ENCODE measurements at places on chromosomes 6 and 20. TPM values are rescaled to one million over a fixed set of nuclear protein-coding genes. Genes with fewer than 3 reads are reported as not detected.

- DNase-seq = peak; percentile 13
- H3K4me3 ChIP-seq = no peak overlapping the region
- no peak overlapping the region for H3K27ac ChIP-seq
- H3K27me3 ChIP-seq = peaks cover 8% of the 10 kb centered on the region
- H3K4me1 ChIP-seq = no peaks in the 10 kb centered on the region
These were observed 161.7 kb downstream of the SYCP2 start for GRCh38 chr20:59771506-59772372.

- H3K4me1 ChIP-seq = no peaks in the 10 kb centered on the region
- no peak overlapping the region for H3K4me3 ChIP-seq
- DNase-seq = no peak
- no peaks in the 10 kb centered on the region for H3K27me3 ChIP-seq
- no peak overlapping the region for H3K27ac ChIP-seq
These were observed 21.0 kb upstream of the AVP start for GRCh38 chr20:3105256-3106137.

GRCh38 chr6:35651244-35651643 is 37.5 kb downstream of the FKBP5 start:
- no peak overlapping the region for H3K27ac ChIP-seq
- no peaks in the 10 kb centered on the region for H3K27me3 ChIP-seq
- no peak for DNase-seq
- H3K4me3 ChIP-seq = no peak overlapping the region

DNA sequence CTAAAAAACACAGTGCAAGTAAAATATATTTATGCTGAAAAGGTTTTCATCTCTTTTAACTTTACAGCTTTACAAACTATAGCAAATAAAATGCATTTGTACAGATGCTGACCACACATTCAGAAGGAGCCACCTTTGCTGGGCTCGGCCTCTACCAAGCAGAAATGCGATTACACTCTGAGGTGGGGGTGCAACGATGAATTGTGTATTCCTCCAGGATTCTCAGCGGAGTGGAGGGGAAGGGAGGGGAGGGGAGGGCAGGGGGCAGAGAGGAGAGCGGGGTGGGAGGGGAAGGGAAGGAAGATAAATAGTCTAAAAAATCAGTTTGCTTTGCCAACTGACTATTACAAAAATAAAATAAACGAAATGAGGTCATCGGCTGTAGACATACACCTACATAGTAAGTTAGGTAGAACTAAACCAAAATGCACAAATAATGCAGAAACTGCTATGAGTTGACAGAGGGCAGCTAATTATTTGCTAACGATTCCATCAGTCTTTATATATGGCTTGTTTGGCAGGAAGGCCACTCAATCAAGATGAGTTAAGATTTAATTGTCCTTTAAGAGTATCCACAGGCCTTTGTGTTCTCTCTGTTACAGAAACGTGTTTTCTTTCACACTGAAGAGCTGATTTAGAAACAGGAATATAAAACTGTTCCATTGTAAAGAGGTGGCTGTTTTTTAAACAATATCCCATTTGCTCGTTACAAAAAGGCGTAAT is 90.1 kb downstream of the TAF4 start:
- H3K27me3 ChIP-seq = no peaks in the 10 kb centered on the region
- DNase-seq = no peak
- H3K27ac ChIP-seq = no peak overlapping the region
- peaks cover 54% of the 10 kb centered on the region for H3K36me3 ChIP-seq
- no peak overlapping the region for H3K4me3 ChIP-seq
- no peaks in the 10 kb centered on the region for H3K4me1 ChIP-seq

DNA sequence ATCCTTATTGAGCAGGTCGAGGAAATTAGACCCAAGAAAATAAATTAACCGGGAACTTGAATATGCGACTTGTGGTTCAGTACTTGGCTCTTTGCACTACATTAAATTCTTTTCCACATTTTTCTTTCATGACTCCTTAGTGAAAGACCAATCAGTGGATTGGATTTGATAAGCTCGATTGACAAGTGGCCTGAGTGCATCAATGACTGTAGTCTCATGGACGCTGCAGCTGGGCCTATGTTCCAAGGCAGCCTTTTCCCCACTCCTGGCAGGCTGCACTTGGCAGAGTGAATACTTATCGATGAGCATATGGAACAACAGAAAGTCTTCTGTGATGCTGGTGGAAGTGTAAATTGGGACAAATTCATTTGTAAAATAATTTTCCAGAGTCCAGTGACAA is 210.8 kb upstream of the EXOC2 start:
- no peak for DNase-seq
- H3K27me3 ChIP-seq = no peaks in the 10 kb centered on the region
- H3K4me1 ChIP-seq = no peaks in the 10 kb centered on the region

DNA sequence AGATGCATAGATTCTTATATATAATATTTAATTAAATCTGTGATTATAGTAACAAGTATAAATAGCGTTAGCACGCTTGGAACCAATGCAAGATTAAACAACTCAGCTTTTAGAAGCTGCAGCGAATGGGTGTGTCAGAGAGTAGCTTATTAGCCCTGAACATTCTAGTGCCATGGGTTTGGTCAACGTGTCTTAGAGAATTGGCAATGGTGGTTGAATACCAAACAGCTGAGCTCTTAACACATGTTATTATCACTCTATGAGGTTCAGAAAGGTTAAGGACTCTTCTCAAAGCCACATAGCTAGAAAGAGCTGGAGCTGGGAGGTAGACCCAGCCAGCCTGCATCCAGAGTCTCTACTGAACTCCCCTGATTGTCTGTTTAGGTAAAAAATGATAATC is 284.2 kb upstream of the CHD6 start:
- DNase-seq = no peak
- no peak overlapping the region for H3K27ac ChIP-seq
- H3K4me3 ChIP-seq = no peak overlapping the region
- no peaks in the 10 kb centered on the region for H3K27me3 ChIP-seq

- H3K27ac ChIP-seq = no peak overlapping the region
- no peak for DNase-seq
- no peaks in the 10 kb centered on the region for H3K4me1 ChIP-seq
- H3K36me3 ChIP-seq = no peaks in the 10 kb centered on the region
These were observed 592.3 kb downstream of the FRK start for GRCh38 chr6:115468272-115469005.

GRCh38 chr6:110097443-110097842 is 82.0 kb downstream of the WASF1 start:
- H3K27me3 ChIP-seq = no peaks in the 10 kb centered on the region
- peaks cover 12% of the 10 kb centered on the region for H3K4me1 ChIP-seq
- H3K36me3 ChIP-seq = peaks cover 5% of the 10 kb centered on the region
- no peak overlapping the region for H3K4me3 ChIP-seq

DNA sequence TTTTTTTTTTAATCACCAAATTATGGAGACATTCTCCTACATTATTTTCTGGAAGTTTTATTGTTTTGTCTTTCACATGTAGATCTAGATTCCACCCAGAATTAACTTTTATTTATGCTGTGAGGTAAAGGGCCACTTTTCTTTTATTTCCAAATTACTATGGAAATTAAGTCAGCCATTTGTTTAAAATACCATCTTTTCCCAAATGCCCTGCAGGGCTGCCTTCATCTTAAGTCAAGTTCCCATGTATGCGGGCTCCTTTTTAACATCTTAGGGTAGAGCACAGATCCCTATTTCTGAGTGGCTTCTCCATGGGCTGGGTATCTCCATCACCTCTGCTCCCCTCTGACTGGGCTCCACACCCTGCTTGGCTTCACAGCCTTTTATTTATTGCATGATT is 348.4 kb downstream of the SOX4 start:
- H3K27ac ChIP-seq = no peak overlapping the region
- H3K36me3 ChIP-seq = no peaks in the 10 kb centered on the region
- H3K4me3 ChIP-seq = no peak overlapping the region

- no peak overlapping the region for H3K4me3 ChIP-seq
- H3K27me3 ChIP-seq = no peaks in the 10 kb centered on the region
- H3K4me1 ChIP-seq = no peaks in the 10 kb centered on the region
- no peak overlapping the region for H3K27ac ChIP-seq
- no peaks in the 10 kb centered on the region for H3K36me3 ChIP-seq
These were observed 126.8 kb upstream of the HMGCLL1 start for GRCh38 chr6:55705451-55706440.

GRCh38 chr20:58312836-58313235 is 3.3 kb downstream of the RAB22A start:
- H3K27ac ChIP-seq = no peak overlapping the region
- H3K36me3 ChIP-seq = peaks cover 43% of the 10 kb centered on the region
- DNase-seq = no peak
- peaks cover 29% of the 10 kb centered on the region for H3K4me1 ChIP-seq

- H3K4me1 ChIP-seq = no peaks in the 10 kb centered on the region
- no peaks in the 10 kb centered on the region for H3K36me3 ChIP-seq
- H3K27ac ChIP-seq = no peak overlapping the region
- DNase-seq = no peak
- no peak overlapping the region for H3K4me3 ChIP-seq
These were observed 628.0 kb downstream of the HTR1B start for GRCh38 chr6:76835293-76835692.

- H3K4me1 ChIP-seq = peaks cover 36% of the 10 kb centered on the region
- no peaks in the 10 kb centered on the region for H3K27me3 ChIP-seq
- DNase-seq = peak; percentile 85
- H3K36me3 ChIP-seq = no peaks in the 10 kb centered on the region
- H3K4me3 ChIP-seq = peak overlapping the region; percentile 96
These were observed 535 bp upstream of the DNAAF9 start for GRCh38 chr20:3407771-3408637.

DNA sequence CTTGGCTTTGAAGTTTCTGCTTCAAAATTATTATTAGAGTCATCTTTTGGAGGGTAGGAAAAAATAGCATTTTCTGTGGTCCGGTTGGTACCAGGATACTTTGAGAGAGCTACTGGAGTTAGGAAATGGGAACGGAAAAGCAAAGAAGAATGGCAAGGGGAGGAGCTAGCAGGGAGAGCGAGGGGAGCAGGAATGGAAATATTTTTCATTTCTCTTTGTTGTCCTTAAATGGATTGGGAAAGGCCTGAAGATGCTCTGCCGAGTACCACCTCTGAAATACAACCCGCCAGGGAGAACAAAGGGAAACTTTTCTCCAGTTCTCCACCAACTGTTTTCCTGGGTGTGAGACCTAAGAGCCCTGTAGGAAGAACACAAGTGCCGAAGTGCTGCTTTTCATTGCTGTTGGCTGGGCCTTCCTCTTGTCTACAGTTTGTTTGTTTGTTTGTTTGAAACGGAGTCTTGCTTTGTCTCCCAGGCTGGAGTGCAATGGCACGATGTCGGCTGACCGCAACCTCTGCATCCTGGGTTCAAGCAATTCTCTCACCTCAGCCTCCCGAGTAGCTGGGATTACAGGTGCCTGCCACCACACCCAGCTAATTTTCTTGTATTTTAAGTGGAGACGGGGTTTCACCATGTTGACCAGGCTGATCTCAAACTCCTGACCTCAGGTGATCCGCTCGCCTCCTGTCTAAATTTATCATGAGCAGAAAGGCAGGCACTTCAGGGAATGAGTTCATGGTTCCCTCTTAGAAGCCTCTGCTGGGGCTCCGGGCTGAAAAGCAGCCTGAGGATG is 3.5 kb upstream of the TRAF3IP2 start:
- no peak overlapping the region for H3K27ac ChIP-seq
- H3K4me1 ChIP-seq = peaks cover 23% of the 10 kb centered on the region
- no peaks in the 10 kb centered on the region for H3K36me3 ChIP-seq
- peak; percentile 18 for DNase-seq
- no peak overlapping the region for H3K4me3 ChIP-seq
- H3K27me3 ChIP-seq = no peaks in the 10 kb centered on the region

- no peak for DNase-seq
- no peak overlapping the region for H3K4me3 ChIP-seq
- H3K27me3 ChIP-seq = no peaks in the 10 kb centered on the region
- no peak overlapping the region for H3K27ac ChIP-seq
- no peaks in the 10 kb centered on the region for H3K36me3 ChIP-seq
These were observed 449.0 kb upstream of the MMS22L start for GRCh38 chr6:97732045-97732444.

- no peak for DNase-seq
- no peaks in the 10 kb centered on the region for H3K4me1 ChIP-seq
- H3K27me3 ChIP-seq = no peaks in the 10 kb centered on the region
- H3K4me3 ChIP-seq = no peak overlapping the region
- no peak overlapping the region for H3K27ac ChIP-seq
- H3K36me3 ChIP-seq = no peaks in the 10 kb centered on the region
These were observed 85.5 kb downstream of the KHDC1L start for GRCh38 chr6:73139681-73140383.

GRCh38 chr20:40494248-40494647 is 194.8 kb downstream of the MAFB start:
- peak overlapping the region; percentile 38 for H3K27ac ChIP-seq
- H3K36me3 ChIP-seq = no peaks in the 10 kb centered on the region
- no peaks in the 10 kb centered on the region for H3K27me3 ChIP-seq
- no peak for DNase-seq
- no peaks in the 10 kb centered on the region for H3K4me1 ChIP-seq
- H3K4me3 ChIP-seq = no peak overlapping the region

DNA sequence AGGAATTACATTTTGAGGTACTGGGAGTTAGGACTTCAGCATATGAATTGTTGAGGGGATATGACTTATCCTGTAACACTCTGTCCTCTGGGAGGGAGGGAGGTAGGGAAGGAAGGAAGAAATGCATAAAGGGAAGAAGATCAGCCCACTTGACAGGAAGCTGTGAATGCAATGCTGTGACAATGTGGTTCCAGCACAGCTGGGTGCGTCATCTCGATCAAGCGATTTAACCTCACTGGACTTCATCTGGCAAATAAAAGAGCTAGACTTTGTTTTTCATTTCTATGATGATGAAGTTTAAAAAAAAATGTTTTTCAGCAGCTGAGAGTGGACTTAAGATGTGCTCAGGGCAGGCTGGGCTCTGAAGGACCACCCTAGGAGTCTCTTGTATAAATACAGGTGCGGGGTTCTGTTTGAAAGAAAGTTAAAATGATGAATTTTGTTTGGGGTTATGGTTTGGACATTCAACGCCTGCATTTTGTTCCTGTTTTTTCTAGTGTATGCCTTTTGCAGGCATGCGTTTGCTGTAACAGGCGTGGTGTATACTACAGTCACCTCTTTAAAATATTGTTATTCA is 178.1 kb downstream of the RIMS1 start:
- no peak overlapping the region for H3K4me3 ChIP-seq
- no peak overlapping the region for H3K27ac ChIP-seq
- no peaks in the 10 kb centered on the region for H3K27me3 ChIP-seq
- no peaks in the 10 kb centered on the region for H3K36me3 ChIP-seq
- DNase-seq = no peak

DNA sequence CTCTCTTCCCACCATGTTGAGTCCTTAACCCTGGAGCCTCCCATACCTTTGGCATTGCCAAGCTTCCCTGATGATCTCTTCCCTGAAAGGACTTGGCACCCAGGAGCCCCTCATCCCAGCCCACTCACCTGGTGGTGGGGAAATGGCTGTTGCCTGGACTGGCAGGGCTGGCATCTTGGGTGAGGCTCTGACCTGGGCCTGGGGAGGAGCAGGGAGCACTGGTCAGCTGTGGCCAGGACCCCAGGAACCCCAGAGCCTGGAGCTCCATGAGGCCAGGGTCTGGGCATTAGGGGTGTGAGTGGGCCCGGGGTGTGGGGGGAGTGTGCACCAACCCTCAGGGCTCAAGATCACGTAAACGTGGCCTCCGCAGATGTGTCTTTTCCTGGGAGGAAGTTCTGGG is 9.5 kb downstream of the SDCBP2 start:
- no peaks in the 10 kb centered on the region for H3K27me3 ChIP-seq
- no peak overlapping the region for H3K4me3 ChIP-seq
- H3K36me3 ChIP-seq = no peaks in the 10 kb centered on the region
- H3K4me1 ChIP-seq = peaks cover 20% of the 10 kb centered on the region
- no peak for DNase-seq
- H3K27ac ChIP-seq = no peak overlapping the region

Gene PPARD
- 27.1 TPM for total RNA-seq

Gene GABRR1
- 0.48 TPM for total RNA-seq

Gene AVP
- total RNA-seq = not detected

Gene MEI4
- 0.48 TPM for total RNA-seq

Gene ZNF311
- total RNA-seq = 0.68 TPM
